ENCODE measurements at places on chromosomes 2 and 18.

DNA sequence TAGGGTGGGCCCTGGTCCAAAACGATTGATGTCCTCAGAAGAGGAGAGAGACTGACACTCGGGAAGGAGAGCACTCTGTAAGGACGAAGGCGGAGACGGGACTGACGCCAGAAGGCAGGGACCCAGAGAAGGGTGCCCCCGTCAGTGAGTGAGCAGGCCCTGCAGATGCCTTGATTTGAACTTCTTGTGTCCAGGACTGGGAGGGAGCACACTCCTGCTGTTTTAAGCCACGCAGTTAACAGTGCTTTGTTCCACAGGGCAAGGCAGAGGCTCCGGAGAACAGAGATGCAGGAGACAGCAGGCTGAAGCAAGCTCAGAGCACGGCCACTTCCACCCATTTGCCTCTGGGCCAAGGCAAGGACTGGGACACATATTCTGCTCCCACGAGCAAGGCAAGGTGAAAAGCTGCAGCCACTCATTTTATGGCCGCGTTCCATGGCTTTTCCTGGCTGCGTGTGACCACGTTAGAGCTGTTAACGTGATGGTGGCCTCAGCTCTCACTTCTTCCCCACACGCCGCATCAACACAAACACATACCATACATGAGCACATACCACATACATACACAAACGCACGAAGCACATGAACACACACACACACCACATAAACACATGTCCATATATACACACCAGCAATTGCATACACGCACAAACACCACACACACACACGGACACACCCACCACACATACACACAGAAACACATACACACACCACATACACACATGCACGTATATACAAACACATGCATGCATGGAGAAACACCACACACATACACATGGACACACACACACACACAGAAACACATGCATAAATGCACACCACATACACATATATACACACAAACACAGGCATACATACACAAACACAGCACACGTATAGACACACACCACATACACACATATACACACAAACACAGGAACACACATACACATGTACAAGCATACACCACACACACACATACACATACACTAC is 521.0 kb upstream of the MYT1L start:
- DNase-seq, result no peak

DNA sequence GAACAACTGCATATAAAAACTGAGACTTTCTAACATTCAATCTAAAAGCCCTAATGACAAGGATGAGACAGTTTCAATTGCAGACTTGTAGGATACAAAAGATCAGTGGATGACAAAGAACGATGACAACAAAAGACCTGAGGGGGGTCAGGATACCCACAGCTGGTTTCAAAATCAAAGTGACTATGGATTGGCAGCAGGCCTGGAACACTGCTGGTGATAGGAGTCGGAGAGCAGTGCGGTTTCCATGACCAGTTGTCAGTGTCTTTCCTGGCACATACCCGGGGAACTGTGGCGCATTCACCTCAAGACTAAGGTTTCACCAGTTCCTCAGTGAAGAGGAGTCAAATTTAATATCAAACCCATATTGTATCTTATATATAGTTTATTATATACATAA is 42.0 kb downstream of the EHD3 start:
- no peak for DNase-seq

DNA sequence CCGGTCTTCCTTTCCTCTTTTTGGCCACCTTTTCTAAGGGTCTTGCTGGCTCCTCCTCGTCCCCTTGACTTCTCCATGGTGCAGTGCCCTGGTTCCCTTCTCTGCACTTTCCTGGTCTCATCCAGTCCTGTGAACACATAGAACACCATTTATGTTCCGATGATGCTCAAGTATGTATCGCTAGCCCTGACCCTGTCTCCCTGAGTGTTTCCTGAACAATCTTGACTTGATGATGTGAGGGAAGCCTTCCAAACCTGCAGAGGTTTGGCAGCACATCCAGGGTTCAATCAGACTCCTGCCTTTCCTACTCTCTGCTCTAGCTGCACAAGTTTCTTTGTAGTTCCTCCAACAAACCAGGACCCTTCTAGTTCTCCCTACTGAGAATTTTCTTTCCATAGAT is 132.1 kb downstream of the RGPD3 start:
- DNase-seq, result no peak

DNA sequence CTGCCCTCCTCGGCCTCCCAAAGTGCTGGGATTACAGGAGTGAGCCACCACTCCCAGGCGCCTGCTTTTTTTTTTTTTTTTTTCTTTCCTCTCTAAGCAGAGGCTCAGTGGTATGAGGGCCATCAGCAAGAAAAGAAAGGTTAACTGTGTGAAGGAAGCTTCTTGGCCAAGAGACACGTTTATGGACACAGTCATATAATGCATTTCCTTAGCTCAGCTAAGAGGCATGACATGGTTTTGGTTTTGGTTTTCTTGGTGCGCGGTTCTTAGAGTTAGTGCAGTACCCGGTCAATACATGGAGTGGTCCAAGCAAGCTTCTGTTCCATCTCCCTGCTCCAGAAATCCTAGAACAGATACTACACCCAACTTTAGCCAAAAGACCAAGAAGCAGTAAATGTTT is 42.6 kb downstream of the RALBP1 start:
- no peak for DNase-seq

DNA sequence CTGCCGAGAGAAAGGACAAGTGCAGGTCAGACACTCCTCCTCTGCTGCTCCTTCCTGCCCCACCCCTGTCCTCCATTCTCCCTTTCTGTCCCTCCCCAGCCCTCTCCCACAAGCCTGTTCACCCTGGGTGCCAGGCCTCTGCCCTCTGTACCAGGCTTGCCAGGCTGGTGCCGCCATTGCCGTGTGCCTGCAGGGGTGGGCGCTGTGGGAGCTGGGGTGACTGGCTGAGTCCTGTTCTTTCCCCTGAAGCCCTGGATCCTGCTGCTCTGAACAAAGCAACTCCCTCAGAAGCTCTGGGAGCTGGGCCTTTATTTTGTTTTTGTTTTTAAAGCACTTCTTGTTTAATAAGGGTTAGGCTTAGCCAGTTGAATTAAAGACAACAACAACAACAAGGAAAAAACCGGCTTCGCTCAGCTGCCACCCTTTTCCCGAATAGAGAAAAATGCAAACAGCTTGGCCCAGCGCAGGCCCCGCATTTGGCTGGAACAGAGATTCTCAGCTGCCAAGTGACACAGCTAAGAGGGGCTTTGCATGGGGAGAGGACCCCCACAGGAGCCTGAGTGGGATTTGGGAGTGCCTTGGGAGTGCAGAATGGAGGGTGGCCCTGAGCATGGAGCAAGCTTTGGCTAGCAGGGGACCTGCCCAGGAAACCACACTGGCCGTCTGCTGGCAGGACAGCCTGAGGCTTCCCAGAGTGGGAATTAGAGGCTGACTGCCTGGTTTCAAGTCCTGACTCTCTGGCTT is 9.1 kb downstream of the PCARE start:
- no peak for DNase-seq

- DNase-seq, result no peak
Measured at GRCh38 chr2:223165423-223166214, 113.6 kb downstream of the KCNE4 start.

- DNase-seq, result no peak
Measured at GRCh38 chr2:227383686-227384085, 4.1 kb downstream of the SCYGR1 start.

- DNase-seq, result no peak
Measured at GRCh38 chr2:186537019-186537418, 51.0 kb downstream of the ZC3H15 start.

GRCh38 chr2:817336-818015 is 133.2 kb upstream of the SNTG2 start:
- no peak for DNase-seq

- DNase-seq, result peak; percentile 70
Measured at GRCh38 chr2:39696838-39697237, 31.1 kb downstream of the TMEM178A start.

DNA sequence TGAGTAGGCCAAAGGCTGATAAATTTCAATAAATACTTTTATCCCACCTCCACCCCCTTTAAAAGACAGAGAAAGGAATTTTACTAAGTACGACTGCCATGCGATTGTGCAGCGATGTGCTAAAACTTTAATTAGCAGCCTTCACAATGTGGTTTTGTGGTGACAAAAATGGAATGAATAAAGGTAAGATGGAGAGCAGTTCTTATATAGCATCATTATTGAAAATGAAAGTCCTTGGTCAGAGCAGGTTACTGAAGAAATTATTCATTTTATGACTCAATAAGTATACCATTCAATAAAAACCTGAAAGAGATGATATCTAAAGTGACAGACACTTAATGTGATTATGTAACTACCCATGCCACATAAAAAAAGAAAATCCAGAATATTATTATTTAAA is 33.2 kb upstream of the MTIF2 start:
- DNase-seq, result no peak

DNA sequence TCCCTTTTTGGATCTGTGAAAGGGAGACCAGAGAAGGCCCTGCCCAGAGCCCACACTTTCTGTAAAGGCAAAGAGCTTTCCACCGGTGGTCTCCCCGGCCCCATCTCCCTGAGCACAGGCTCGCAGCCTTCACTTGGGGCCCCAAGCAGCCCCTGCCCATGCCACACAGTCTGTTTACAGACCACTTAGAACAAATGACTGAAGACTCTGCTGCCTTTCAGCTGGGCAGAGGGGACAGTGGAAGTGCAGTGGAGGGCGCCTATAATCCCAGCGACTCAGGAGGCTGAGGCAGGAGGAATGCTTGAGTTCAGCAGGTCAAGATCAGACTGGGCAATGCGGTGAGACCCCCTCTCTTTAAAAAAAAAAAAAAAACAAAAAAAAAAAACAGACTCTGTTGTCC is 28.9 kb downstream of the SERTAD2 start:
- no peak for DNase-seq

DNA sequence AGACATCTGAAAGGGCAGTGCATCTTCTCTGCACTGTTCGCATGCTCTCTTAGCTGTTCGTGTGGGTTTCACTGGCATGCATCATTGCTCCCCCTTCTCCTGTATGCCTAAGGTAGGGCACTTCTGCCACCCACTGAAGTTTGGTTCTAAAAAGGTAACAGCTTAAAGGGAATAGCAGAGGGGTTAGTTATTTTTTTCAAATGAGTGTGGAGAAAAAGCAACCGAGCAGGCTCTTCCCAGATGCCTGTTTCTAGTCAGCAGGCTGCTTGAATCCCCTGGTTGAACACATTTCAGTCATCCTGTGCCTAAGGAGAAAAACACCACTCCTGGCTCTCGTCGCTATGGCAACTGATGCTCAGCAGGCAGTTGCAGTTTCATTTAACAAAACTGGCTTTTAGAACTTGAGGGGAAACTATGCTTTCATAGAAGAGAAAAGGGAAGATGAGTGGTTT is 69.8 kb upstream of the GALNT3 start:
- DNase-seq, result no peak

DNA sequence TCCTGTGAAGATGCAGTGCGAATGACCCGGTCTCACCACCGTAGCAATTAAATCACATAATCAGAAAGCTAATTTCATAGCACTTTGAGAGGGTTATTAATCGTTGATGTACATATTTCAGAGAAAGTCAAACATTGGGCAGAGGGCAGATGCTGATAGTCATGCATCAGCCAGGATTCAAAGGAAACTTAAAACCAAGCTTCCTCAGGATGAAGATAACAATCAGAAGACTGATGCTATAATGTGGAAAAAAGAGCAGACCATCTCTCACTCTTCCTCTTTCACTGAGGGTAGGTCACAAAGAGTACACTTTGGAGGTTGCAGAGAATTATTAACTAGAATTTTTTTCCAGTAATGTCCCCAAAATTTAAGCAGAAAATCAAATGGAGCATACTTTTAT is 1027.7 kb upstream of the ZEB2 start:
- no peak for DNase-seq

DNA sequence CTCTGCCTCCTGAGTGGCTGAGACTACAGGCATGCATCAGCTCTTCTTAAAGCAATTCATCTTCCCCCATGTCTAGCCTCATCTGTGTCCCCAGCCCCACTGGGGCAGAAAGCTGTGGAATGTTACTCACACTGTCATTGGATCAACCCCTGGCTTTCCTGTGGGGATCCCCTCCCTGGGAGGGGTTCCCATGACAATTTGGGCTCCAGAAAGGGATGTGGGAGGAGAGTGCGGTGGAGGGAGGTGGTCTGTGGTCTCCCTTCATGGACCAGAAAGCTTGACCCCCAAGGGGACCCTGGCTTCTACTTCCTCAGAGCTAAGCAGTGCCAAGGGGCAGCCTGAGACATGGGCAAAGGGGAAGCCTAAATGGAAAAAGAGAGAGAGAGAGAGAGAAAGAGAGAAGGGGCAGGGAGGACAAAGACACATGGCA is 1.3 kb downstream of the NGEF start:
- DNase-seq, result no peak

DNA sequence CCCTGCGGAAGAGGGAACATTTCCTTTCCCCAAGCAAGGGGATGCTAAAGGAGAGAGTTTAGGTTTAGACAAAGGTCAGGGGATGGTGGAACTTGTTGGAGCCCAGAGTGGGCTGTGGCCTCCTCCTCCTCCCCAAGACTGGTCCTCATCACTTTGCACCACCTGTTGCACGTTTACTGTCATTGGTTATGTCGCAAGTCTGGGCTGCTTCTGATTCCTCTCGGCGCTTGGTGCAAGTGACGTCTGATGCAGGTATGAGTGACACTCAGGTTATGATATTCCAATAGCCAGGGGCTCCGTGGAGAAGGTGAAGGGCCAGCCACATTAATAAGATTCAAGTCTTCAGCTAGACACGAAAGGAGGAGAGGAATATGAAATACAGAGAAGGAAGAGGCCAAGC is 59.8 kb downstream of the TSN start:
- no peak for DNase-seq

DNA sequence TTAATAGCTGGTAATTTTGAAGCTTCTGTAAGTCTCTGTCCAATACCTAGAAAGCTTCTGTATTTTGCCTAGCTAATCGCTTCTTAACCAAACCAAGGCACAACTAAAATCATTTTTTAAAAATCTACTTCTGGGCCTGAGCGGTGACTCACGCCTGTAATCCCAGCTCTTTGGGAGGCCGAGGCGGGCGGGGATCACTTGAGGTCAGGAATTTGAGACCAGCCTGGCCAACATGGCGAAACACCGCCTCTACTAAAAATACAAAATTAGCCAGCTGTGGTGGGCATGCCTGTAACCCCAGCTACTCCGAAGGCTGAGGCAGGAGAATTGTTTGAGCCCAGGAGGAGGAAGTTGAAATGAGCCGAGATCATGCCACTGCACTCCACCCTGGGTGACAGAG is 148.6 kb upstream of the FIGN start:
- peak; percentile 15 for DNase-seq

DNA sequence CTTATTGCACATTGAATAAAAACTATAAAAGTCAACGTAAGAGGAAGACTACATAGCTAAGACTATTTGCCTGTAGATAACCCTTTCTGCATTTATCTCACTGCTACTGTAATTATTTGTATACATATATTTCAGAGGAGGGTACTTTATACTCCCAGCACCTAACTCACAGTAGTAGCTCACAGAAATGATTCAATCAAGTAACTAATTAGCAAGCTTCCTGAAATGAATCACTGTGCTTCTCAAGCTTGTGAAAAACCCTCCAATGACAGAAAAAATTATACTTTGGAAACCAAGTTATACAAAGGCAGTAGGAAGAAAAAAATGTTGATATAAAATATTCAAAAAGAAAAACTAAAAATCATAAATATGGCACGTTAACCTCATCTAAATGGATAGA is 124.9 kb downstream of the NBAS start:
- DNase-seq, result no peak

- DNase-seq, result peak; percentile 27
Measured at GRCh38 chr18:63342206-63342605, 22.6 kb upstream of the BCL2 start.

- peak; percentile 36 for DNase-seq
Measured at GRCh38 chr18:24112874-24113615, 25.8 kb upstream of the CABYR start.

GRCh38 chr2:172464400-172465129 is 37.2 kb downstream of the ITGA6 start:
- no peak for DNase-seq

- DNase-seq, result no peak
Measured at GRCh38 chr2:205658572-205658971, 23.7 kb upstream of the NRP2 start.

Data from EH (cell line).